ENCODE measurements at places on chromosomes 5 and 9.

DNA sequence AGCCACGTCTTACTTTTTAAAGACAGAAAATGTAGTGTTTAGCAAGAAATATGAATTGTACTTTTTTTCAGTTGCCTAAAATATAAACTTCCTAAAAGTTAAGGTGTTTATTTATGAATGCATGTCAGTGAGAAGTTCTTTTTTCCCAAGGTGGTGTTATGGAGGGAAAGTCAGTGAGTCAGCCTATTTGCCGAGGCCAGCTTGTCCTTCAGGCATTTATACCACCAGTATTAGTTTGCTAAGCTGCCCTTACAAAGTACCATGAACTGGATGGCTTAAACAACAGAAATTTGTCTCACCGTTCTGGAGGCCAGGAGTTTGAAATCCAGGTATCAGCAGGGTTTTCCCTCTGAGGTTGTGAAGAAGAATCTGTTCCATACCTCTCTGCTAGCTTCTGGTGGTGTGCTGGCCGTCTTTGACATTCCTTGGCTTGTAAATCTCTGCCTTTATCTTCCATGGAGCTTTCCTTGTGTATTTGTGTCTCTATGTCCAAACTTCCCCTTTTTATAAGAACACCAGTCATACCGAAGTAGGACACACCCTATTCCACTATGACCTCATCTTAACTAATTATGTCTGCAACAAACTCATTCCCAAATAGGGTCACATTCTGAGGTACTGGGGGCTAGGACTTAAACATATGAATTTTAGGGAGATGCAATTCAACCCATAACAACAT lies 38.4 kb downstream of the PRKACG start:
- no peak for DNase-seq

GRCh38 chr5:67310169-67310568 lies 113.6 kb upstream of the CD180 start:
- no peak for DNase-seq

DNA sequence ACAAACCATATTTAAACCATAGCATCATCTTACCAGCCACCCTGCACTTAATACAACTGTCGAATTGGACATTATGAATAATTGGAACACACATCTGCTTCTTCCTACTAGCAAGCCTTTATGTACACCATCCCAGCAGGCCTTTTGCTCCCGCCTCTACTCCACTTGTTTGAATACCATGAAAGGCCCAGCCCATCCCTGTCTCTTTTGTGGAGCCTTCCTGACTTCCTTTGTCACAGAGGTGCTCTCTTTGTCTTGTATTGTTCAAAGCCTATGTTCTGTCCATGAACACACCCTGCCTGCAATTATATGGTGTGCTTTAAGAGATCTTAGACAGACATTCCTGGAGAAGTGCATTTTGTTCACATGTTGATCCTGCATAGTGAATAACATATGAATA lies 465.7 kb downstream of the DIRAS2 start:
- no peak for DNase-seq

- no peak for DNase-seq
These were observed 9.6 kb downstream of the TMOD1 start for GRCh38 chr9:97510797-97511654.

GRCh38 chr5:21918451-21918850 lies 934.7 kb downstream of the CDH12 start:
- no peak for DNase-seq

- no peak for DNase-seq
These were observed 617.5 kb upstream of the TLE4 start for GRCh38 chr9:78954286-78954685.

DNA sequence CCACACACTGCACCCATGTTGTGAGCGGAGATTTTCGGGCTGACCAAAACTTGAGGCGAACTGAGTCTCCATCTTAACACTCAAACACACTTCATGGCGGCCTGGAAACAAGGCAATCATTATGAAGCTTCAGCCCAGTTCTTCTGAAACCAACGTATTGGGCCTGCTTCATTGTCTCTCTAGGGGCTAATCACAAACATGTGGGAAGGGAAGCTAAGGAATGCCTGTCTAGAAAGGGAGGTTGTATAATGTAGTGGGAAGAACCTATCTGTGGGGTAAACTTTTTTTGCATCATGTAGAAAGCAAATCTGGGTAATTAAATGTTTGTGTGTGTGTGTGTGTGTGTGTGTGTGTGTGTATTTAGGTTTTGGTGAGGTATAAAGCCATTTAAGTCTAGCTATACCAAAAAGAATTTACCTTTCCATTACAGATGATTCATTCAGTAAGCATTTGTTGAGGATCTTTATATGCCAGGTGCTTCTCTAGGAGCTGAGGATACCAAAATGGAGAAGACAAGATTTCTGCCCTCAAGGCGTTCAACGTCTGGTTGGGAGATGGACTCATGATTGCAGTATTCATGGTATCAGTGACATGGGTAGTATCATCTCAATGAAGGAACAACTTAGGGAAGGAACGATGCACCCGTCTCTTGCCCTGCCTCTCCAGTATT lies 29.4 kb downstream of the SLC1A3 start:
- DNase-seq = no peak

- DNase-seq = no peak
These were observed 562.8 kb downstream of the PTPRD start for GRCh38 chr9:10050016-10050415.

DNA sequence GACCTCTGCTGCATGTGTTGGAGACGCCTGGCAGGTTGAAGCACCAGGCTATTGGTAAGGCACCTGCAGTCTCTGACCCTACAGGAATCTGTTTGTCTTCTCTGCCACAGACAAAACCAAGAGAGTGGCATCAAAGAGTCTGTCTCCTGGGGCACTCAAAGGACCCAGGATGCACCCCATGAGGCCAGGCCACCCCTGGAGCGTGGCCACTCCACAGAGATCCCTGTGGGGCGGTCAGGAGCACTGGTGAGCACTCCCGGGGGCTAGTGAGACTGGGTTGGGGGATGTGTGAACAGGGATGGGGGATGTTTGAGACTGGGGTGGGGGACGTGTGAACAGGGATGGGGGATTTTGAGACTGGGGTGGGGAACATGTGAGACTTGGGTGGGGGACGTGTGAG lies 240.3 kb downstream of the CACNA1B start:
- no peak for DNase-seq

DNA sequence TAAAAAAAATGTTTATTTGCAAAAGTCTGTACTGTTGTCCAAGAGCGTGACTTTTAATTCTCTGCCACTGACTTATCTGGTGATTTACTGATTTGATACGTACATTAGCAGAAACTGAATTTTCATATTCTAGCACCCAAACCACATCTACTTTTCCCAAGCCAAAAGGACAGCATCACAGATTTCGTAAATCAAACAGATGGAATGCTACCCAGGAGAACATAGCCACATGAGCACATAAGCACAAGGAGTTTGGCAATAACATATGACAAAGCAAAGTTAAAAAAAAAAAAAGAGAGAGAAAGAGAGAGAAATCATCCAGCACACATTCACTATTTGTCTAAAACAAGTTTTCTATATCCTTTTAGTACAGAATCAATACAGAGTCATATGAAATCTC lies 83.7 kb downstream of the HINT1 start:
- DNase-seq = no peak

- no peak for DNase-seq
These were observed 8.7 kb upstream of the CORO2A start for GRCh38 chr9:98201102-98201501.

Measured in T-helper 9 cell (primary cell).